Stimulated activated CD4-positive, alpha-beta T cell treated with anti-CD3 and anti-CD28 coated beads, TNF-alpha, amount 100 ng/mL, for 48 hours (primary cell): ENCODE measurements at places on chromosomes 5 and 9.

DNA sequence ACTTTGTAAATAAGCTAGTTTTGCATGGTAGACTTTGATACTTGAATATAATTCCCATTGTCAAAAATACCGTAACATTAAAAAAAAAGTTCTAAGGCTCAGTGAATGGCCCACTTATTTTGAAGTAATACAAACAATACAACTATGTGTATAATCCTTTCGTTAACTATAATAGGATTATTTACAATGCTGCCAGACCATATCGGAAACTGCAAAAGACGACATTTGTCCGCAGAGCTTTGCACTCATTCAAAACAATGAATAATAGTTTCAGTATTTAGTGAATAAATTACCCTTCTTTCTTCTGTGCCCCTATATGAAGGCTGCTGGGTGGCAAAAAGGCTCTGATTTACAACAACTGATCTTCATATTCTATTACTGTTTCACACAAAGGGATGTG lies 121.8 kb downstream of the DROSHA start:
- no peak for DNase-seq

- peak; percentile 48 for DNase-seq
These were observed 172.3 kb downstream of the GNA14 start for GRCh38 chr9:77475641-77476473.

DNA sequence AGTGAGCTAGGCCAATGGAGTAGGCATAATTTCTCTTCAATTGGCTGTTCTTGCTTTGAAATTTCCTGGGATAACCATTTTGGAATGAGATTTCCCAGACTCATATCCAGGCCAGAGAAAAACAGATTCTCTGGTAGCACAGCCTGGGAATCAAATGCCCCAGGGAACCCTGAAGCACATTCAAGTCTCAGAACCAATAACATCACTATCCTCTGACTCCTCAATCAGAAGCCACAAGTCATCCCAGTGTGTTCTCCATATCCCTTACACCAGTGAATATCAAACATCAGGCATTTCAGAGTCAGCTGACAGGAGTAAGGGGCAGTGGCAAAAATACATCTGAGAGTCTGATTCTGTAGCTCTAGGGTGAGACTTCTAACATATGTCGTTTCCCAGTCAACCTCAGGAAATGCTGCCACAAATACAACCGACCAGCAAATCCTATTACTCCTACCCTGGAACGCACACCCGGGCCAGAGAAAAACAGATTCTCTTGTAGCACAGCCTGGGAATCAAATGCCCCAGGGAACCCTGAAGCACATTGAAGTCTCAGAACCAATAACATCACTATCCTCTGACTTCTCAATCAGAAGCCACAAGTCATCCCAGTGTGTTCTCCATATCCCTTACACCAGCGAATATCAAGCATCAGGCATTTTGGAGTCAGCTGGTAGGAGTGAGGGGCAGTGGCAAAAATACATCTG lies 537.7 kb upstream of the NMUR2 start:
- DNase-seq = no peak

GRCh38 chr9:127778280-127779135 lies at the start of gene SH2D3C:
TSS of gene SH2D3C (minus strand) at chr9:127778666. CDS start at chr9:127778627, 39 bp downstream.
- DNase-seq = peak; percentile 60

DNA sequence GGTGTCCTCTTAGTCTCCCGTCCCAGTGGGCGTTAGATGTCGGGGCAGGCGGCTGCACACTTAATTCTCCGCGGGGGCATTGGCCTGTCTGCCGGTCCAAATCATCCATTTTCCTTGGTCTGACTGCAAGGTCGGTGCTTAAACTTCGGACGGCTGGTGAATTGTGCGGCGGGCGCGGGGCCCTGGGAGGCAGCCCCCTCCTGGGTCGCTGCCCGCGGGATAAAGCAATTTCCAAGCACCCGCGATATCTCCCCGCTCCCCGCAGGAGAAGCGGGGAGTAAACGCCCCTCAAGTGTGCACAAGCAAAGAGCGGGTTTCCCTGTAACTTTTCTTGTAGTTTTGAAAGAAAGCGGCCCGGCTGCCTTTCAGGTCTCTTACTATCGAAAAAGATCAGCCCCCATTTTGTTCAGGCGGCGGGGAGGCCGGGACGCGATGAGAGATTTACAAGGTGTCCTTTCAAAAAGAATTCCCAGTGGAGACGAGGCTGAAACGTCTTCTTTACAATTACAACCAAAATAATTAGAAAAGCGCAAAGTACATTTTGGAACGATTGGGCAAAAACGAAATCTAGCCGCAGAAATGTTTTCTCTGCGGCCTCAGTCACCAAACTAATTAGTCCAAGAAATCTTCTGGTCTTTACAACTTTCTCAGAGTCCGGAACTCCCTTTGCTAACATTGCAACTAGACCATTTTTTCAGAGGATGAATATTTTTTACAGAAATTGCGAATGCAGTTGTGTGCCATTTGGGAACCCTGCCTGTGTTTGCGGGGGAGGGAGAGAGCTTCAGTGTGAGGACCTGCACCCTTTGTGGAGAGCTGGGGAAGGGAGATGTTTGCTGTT lies 1.8 kb downstream of the IRX1 start:
- DNase-seq = no peak

GRCh38 chr9:16637218-16637617 lies 233.3 kb downstream of the BNC2 start:
- DNase-seq = no peak
